ENCODE measurements at places on chromosomes 16 and 17.

GRCh38 chr16:13606804-13607203 is 313.1 kb upstream of the ERCC4 start:
- DNase-seq = no peak

DNA sequence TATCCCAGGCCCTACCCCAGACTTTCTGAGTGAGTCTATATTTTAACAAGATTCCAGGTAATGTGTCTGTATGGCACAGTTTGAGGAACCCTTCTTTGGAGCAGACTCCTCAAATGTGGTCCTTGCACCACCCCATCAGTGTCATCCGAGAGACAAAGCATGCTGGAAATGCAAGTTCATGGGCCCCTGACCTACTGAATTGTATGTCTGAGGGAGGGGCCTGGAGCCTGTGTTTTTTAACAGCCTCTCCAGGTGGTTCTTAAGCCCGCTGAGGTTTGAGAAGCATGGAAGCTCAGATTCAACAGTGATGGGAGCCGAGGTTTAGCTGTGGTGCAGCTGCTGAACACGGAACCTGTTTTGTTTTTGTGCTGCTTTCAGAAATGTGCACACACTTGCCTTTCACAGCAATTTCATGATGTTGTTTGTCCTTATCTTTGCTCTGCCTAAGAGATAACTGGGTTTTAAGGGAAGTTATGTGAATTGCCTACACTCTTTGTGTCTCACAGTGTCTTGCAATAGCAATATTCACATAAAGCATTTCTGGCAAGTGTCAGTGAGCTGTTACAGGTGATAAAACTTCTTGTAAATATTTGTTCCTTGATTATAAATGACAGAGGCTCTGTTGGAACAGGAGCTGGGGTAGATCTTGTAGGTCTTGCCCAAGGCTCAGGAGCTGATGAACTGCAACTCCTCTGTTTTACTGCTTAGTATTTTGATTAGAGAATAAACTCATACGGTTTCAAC is 32.0 kb upstream of the IL34 start:
- DNase-seq = no peak

- no peak for DNase-seq
These were observed 21.3 kb downstream of the CA4 start for GRCh38 chr17:60170835-60171752.

GRCh38 chr16:1908983-1909382 is 9.2 kb downstream of the HS3ST6 start:
- DNase-seq = no peak

GRCh38 chr16:68417711-68418301 is 30.5 kb downstream of the SMPD3 start:
- DNase-seq = peak; percentile 43

DNA sequence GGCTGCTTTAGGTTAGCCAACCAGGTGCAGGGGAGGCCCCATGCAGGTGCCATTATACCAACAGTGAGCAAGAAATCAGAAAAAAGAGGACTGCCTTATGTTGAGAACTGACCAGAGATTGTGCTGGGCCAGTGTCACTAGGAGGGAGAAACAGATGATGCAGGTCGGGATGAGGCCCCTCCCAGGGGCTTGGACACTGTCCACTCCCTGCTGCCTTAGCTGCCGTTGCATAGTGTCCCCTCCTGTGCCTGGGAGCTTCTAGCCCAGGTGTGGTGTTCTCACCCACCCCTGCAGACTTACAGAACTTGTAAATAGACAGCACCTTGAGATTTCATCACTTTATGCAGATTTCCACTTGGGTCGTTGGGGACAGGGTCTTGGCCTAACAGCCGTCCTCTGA is 36.7 kb downstream of the PLD6 start:
- no peak for DNase-seq

DNA sequence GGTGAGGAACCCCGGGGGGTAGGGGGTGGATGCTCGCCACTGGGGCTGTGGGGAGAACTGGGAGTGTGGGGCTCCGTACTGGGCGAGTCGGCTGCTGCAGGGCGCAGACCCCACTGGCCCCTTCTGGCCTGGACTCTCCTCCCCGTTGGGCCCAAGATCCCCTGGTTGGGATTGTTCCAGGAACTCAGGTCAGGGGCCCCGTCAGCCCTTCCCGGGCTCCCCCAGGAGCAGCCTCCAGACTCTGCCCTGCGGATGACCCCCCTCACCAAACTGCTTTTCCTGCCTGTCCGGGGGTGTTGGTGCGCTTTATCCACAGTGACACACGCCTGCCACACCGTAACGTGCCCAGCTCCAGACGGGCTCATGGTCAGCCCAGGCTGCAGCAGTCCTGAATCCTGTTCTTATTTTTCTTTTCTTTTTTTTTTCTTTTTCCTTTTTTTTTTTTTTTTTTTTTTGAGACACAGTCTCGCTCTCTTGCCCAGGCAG is 21.1 kb downstream of the CENPX start:
- no peak for DNase-seq

DNA sequence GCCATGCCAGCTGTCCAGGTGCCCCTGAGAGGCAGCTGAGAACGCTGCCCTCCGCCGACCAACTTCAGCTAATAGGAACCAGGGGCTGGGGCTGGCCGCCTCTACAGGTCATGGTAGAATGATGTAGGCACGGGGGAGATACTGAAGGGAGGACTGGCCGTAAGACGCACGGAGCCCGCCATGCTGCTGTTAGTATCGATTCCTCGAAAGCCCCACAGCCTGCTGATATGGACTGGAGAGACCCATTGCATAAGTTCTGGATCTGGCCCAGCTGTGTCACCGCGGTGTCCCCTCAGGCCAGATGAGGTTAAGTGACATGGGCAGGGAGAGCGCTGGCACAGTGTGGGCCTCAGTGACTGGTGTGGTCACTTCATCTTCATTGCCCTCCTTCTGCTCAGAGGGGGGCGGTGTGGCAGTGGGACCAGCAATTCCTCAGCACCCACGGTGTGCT is 75.6 kb downstream of the AMFR start:
- DNase-seq = no peak

DNA sequence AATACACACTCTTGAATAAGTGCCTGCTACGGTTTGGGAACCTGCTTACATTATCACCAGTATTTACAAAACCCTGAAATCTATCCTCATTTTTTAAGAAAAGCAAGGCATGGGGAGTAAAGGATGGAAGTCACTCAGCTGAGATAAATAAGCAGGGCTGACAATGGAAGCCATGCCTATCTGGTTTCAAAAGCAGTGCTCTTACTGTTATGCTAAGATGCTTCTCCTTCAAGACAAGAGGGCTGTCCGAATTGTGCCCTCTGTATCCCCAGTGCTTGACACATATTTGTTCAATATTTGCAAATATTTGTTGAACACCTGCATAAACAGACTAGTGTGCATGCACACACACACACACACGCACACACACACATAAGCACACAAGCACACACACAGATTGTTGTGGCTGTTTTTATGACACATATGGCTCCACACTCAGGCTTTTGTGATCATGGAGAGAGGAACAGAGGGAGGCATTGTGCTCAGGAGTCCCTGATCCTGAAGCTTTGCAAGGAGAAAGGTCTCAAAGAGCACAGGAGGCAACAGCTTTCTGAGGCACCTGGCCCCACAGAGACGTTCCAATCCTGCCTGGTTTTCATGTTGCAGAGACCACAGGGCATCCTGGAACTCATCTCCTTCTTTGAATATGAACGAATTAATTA is 401.6 kb upstream of the CDH11 start:
- DNase-seq = no peak

- DNase-seq = no peak
These were observed 184.3 kb downstream of the HS3ST3A1 start for GRCh38 chr17:13417381-13417950.

GRCh38 chr17:17353625-17354484 is 50.7 kb downstream of the NT5M start:
- no peak for DNase-seq

- DNase-seq = no peak
These were observed 26.8 kb downstream of the GAS7 start for GRCh38 chr17:10171581-10171981.

DNA sequence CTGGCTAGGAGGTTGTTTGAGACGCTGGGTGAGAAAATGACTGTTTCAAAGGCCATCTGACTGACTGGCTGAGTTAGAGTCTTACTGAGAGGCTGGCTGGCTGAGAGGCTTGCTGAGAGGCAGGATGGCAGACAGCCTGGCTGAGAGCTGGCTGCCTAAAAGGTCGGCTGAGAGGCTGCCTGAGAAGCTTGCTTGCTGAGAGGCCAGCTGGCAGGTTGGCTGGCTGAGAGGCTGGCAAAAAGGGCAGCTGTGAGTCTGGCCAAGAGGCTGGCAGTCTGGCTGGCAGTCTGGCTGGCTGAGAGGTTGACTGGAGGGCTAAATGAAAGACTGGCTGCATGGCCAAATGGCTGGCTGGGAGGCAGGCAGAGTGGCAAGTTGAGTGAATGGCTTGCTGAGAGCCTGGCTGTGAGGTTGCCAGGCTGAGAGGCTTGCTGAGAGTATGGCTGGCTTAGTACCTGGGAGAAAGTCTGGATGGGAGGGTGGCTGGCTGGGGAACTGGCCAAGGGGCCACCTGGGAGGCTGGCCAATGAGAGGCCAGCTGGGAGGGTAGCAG is 35.3 kb upstream of the ACSM2B start:
- no peak for DNase-seq

- DNase-seq = peak; percentile 27
These were observed 543 bp downstream of the TXNDC11 start for GRCh38 chr16:11742093-11742535.

- DNase-seq = no peak
These were observed 68.0 kb upstream of the MRTFB start for GRCh38 chr16:14003074-14003570.

- no peak for DNase-seq
These were observed 26.9 kb downstream of the ZNRF1 start for GRCh38 chr16:75025761-75026160.

DNA sequence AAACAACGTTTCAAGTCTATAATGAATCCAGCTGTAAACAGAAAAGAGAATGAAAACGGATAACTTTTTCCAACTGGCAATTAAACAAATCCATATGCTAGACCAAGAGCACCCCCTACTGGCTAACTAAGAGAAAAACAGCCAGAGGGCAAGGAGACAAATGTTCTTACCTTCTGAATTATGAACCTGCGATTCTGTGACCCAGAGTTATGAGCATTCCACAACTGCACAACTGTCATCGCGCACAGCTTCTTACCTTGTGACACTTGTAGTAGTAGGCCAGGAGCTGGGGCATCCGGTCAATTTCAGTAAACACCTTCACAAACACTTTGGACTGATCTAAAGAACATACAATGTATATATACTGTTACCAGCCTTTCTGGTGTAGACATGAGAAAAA is 18.6 kb downstream of the COG7 start:
- no peak for DNase-seq

Data from stimulated activated CD8-positive, alpha-beta memory T cell treated with anti-CD3 and anti-CD28 coated beads, Interleukin-2, amount 100 ng/mL, for 48 hours (primary cell).